ENCODE measurements at places on chromosomes 7 and 10.
A peak's percentile ranks its signal among the peaks of the same experiment; 100 is the strongest.

- DNase-seq = no peak
These were observed 61.3 kb downstream of the MICU1 start for GRCh38 chr10:72564596-72564995.

GRCh38 chr7:105794741-105795729, 81.4 kb downstream of the ATXN7L1 start:
- no peak for DNase-seq

DNA sequence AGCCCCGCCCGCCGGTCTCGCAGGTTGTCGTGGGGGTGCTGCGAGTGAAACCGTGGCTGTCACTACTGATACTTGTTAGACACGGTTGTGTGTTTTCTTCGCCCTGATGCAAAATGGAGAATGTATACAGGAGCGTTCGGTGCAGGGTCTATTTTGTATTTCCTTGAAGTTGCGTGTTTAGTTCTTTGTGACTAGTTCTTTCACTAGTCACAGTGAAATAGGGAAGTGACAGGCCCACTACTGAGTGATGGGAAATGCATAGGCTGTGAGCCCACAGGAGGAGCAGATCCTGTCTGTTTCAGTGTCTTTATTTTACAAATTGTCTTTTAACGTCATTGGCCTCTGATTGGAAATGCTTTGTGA, 675 bp downstream of the ABRAXAS2 start:
- no peak for DNase-seq

- no peak for DNase-seq
These were observed 2.3 kb downstream of the HOXA10 start for GRCh38 chr7:27171637-27172314.

DNA sequence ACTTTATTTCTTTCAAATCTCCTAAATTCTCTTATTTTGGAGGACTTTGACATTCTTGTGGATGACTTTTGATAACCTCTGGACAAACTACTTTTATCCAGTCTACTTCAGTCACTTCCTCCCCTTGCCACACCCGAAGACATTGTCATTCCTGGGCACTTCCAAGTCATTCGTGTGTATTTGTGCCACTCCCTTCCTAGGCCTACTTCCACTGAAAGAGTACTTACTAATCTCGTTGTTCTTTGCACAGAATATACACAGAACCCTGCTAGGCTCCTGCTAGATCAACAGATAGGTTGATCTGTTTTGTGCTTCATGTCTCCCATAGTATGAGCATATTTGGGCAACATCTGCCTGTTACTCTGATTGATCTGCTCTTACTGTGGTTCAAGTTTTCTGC, 355.4 kb downstream of the HGF start:
- DNase-seq = no peak

DNA sequence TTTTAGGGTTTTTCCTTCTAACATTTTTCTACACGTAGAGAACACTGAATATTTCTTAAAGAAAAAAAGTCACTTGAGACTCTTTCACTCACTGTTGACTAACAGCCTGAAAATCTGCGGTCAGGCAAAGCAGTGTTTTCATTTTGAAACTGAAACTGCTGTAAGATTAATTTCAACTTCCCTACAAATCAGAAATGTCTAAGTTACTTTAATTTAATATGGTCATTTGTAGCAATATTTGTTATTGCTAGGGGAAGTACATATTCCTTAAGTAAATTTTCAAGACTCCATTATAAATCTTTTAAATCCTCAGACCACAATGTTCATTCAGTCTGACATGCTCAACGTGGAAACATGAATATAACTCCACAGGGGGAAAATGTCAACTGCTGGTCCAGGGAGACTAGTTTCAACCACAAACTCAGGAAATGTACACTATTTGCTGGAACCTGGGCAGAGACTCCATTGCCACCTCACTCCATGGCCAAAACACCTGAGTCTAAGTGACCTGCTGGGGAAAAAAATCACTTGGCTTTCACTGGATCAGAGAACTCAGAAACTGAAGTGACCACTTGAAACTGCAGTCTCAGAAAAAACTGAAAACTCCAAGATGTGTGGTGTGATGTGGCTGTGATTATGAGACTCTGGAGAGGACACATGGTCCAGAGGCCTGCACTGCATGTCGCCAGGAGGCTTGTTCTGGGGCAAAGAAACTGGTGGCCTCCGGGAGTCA, 161.2 kb downstream of the TAX1BP1 start:
- DNase-seq = peak; percentile 9

DNA sequence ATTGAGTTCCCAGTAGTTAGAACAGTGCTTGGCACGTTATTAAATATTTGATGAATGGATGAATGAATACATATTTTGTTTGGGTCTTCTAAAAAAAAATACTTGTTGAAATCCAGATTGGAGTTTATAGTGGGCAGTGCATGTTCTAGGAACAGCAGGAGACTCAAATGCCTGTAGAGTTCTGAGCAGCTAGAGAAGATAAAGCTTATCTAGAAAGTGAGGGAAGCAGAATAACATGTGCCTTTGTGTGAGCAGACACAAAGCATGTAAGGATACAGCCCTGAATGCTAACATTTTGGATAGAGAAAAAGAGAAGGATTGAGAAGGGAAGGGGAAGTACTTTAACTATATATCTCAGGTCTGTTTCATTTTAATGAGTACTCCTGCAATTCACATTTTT, 71.9 kb downstream of the SRI start:
- DNase-seq = no peak

GRCh38 chr7:1752111-1752510, 82.0 kb downstream of the ELFN1 start:
- no peak for DNase-seq

GRCh38 chr10:96541921-96542320, 28.2 kb upstream of the TLL2 start:
- DNase-seq = no peak

DNA sequence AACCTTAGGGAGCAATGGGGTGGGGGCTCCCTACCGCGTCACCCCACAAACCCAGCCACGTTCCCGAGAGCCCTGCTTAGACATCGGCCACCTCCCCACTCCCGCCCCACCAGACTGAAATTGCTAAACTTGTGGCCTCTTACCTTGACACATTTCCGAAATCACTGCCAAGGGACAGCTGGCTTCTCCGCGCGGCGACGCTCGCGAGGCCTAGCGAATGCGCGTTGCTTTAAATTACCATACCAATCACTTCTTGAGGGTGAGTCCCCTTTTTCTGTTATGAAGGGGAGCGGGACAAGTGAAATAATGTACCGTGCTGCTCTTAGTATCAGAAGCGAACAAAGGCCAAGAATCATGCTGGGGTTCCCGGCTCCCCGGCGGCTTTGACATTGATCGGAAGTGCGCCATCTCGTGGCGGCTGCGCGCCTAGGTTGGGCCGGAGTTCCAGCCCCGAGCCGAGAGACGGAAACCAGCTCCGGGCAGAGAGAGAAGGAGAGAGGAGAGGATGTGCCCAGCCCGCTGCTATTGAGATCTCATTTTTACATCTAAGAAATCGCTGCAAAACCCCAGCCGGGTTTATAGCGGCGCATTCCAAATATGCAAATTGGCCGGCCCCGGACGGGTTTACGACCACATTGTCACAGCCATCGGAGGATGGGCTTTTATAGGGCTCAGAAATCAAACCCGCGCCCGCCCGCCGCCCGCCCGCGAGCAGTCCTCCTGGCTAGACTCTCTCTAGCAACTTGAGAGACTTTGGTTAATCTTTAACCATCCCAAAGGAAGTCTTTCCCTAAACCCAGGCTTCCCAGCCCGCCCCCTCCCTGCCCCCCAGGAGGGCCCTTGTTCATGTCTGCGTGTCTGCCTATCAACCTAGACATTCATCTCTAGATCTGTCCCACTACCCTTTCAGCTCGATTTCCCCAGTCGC, 5.3 kb downstream of the HOXA11 start:
- DNase-seq = peak; percentile 52

DNA sequence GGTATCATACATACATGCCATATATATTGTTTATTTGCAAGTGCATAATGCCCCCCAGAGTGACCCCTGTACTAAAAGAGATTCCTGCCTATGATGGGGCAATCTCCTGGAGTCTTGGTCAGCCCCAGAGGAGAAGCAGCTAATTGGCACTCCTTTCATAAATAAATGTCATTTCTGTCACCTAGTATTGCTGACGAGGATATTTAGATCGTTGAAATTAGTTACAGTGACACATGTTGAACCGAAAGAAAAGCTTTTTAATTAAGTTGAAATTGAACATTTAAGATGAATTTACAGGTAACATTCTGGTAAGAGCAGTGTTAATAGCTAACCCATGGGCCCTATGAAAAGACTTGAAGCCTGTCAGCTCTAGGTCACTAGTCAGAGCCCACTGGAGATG, 210.5 kb upstream of the LRGUK start:
- DNase-seq = no peak

DNA sequence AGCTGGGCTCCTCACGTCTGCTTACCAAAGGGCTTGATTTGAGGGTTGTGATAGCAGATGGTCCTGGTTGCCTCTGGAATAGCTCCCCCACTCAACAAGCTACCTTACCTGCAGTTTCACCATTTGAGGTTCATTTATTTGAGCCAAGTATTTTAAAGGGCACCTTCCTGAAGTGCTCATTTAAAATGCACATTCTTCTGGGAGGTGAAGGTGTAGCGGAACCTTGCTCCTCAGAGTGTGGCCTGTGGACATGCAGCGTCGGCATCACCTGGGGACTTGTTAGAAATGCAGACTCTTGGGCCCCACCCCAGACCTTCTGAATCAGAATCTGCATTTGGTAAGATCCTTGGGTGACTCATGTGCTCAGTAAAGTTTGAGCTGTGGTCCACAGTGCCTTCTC, 2.3 kb downstream of the CDH23 start:
- DNase-seq = no peak

- DNase-seq = peak; percentile 6
These were observed 901 bp upstream of the CCNY start for GRCh38 chr10:35335133-35336083.

- no peak for DNase-seq
These were observed 50.3 kb downstream of the ADCYAP1R1 start for GRCh38 chr7:31102151-31102972.

DNA sequence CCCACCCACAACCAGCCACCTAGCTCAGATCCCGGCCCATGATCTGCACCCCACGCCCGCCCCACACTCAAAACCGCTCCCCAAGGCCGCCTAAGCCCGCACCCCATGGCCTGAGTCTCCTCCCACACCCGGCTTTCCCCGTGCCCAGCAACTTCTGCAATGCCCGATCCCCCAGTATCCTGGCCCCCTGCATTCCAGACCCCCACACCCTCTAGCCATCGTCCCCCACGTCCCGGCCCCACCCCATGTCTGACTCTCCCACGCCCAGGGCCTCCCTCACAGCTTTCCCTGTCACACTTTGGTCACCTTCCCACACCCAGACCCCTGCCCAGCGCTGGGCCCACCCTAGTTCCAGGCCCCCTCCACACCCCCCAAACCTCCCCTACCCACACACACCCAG, 20.1 kb upstream of the FXYD4 start:
- no peak for DNase-seq

- DNase-seq = no peak
These were observed 251.6 kb downstream of the DIP2C start for GRCh38 chr10:437698-438490.

GRCh38 chr7:5424749-5425506, 1.3 kb upstream of the TNRC18 start:
- no peak for DNase-seq

- no peak for DNase-seq
These were observed 146.6 kb downstream of the SH3PXD2A start for GRCh38 chr10:103708627-103709288.

- DNase-seq = no peak
These were observed 71.3 kb upstream of the DGKB start for GRCh38 chr7:14973712-14974428.

- no peak for DNase-seq
These were observed 11.7 kb downstream of the EPHB6 start for GRCh38 chr7:142866361-142867096.
